ENCODE measurements at places on chromosomes 12 and 14.

GRCh38 chr12:107735763-107736162 lies 25.2 kb downstream of the PRDM4 start:
- no peak for DNase-seq

DNA sequence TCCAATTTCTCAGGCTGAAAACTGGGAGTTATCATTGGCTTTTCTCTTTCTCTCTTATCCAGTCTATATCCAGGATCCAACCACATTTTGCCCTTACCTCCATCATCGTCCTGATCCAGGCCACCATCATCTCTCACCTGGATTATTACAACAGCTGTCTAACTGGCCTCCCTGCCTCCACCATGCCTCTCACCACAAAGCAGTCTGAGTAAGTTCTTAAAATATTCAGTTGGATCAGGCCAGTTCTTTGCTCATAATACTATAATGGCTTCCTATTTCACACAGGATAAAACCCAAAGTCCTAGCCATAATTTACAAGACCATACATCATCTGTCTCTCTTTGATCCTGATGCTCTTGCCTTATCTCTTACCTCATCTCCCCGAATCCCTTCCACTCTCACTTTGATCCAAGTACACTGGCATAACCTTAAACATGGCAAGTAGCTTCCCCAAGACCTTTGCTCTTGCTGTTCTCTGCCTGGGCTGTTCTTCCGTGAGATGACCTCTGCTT lies 133.4 kb upstream of the RAP1B start:
- DNase-seq, result no peak

GRCh38 chr12:118189741-118190191 lies 53.8 kb downstream of the PEBP1 start:
- peak; percentile 81 for DNase-seq

GRCh38 chr14:79724934-79725717 lies 486.2 kb downstream of the DIO2 start:
- DNase-seq, result no peak

- DNase-seq, result no peak
Observed at GRCh38 chr14:80699861-80700260, 241.7 kb downstream of the CEP128 start.

DNA sequence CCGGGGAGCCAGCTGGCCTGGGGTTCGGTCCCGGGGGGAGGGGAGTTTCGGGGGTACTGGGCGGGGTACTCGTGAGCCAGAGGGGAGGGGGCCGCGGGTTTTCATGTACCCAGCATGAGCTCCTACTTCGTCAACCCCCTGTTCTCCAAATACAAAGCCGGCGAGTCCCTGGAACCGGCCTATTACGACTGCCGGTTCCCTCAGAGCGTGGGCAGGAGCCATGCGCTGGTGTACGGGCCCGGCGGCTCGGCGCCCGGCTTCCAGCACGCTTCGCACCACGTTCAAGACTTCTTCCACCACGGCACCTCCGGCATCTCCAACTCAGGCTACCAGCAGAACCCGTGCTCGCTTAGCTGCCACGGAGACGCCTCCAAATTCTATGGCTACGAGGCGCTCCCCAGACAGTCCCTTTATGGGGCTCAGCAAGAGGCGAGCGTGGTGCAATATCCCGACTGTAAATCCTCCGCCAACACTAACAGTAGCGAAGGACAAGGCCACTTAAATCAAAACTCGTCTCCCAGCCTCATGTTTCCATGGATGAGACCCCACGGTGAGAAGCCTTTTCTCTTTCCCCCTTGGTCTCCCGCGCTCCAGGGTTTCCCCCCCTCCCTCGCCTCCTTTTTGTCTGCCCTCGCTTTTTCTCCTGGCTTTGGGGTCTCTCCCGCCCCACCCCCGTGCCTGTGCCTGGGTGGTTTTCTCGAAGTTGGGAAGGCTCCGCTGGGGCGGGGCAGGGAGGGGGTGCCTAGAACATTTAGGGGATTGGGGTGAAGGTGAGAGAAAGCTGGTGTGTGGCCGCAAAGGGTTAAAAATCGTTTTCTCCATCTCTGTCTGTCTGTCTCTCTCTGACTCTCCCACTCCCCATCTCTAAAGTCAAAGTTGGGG lies 627 bp downstream of the HOXC8 start:
- no peak for DNase-seq

DNA sequence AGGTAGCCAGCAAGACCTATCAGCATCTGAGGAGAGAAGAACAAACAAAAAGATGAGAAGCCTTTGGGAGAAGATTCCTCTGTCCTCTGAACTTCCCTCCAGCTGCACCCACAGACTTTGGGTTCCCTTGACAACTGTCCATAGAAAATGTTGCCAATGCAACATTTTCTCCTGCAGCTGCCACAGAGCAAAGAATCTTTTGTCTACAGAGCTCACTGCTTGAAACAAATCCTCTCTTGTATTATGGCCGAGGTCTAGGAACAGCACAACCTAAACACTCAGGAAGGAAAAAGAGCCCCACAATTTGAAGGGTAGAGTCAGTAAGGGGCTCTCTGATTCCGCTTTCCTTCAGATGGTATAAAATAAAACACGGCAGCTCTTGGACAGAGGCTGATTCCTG lies 14.3 kb downstream of the POMT2 start:
- DNase-seq, result peak; percentile 97

- DNase-seq, result no peak
Observed at GRCh38 chr12:58870595-58870994, 49.7 kb downstream of the LRIG3 start.

- DNase-seq, result no peak
Observed at GRCh38 chr14:51004352-51004800, 60.1 kb upstream of the PYGL start.

- no peak for DNase-seq
Observed at GRCh38 chr12:6049992-6050391, 74.5 kb downstream of the VWF start.

- DNase-seq, result no peak
Observed at GRCh38 chr12:47604221-47604873, 101.5 kb downstream of the RPAP3 start.

DNA sequence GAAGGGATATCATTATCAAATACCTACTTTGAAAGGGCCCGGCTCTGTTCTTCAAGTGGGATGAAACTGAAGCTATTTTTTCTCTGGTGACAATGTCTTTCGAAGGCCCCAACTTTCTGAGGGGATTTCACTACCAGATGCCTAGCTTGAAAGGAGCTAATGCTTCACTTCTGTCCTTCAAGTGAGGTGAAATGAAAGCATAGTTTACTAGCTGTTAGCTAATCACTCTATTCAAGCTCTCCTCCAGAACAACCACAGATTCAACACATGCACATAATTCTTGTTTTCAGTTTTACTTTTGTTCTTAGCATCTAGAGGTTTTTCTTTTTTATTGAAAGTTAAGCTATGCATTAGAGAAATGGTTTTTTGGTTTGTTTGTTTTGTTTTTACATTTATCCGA lies 571.4 kb downstream of the NOVA1 start:
- no peak for DNase-seq

DNA sequence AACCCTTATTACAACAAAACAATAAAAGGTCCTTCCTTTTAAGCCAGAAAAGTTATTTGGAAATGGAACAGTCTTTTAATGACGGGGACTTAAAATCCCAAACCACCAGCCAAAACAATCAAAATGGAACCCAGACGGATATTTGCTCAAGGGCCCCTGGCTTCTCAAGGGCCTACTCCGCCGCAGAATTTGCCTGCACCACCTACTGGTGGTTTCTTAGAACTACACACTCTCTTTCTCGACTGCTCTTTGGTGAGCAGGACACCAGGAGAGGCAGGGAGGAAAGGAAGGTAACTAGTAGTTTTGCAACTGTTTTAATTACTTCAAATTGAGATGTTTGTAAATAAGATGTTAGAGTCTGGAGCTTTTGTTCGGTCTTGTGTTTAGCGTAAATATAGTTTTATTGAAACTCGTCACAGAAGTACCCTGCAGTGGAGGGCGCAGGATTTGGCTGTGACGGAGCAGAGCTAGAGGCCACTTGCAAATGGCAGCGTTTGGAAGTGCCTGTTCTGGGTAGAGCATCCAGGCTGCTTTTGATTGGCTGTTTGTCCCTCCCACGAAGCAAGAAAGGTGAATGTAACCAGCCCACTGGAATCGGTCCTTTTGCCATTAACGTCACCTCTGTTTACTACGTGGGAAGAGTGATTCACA lies 238.5 kb downstream of the CACNA1C start:
- no peak for DNase-seq

GRCh38 chr12:45483571-45483970 lies 245.9 kb upstream of the ARID2 start:
- DNase-seq, result no peak

GRCh38 chr12:51932218-51933076 lies 19.1 kb upstream of the ACVR1B start:
- DNase-seq, result no peak

DNA sequence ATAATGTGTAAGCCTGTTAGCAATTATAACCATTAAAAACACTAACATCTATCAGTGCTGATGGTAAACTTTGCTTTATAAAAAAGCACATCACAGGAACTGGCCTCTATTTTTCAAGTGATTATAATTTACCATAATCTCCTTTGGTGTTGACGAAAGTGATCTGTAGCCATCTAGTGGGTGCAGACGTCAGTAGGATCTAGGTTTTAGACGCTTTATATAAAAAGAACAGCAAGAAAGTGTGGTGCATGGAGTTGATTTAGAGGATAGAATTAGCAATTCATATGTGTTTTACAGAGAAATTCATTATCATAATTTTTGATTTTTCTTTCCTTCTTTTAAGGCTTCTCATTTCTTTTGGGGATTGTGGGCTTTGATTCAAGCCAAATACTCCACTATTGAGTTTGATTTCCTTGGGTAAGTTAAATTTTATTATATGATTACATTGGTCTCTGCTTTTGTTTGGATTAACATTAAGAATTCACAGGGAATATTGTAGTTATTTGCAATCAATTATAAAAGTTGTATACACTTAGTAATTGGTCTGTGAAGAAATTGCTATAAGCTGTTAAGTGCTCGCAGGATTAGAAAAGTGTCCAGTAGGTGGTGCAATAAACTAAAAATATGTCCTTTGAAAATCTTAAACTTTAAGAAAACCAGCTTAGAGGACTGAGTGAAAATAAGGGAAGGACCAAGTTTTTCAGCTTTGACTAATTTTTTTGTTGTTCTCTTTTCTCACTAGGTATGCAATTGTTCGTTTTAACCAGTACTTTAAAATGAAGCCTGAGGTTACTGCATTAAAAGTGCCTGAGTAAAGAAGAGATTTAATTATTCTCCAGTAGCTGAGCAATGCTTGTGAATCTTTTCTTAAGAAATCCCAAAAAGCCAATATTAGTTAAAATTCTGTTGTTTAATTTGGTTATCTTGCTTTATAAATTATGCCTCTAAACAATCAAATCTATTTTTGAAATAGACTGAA lies 59.5 kb downstream of the ETNK1 start:
- DNase-seq, result peak; percentile 59

DNA sequence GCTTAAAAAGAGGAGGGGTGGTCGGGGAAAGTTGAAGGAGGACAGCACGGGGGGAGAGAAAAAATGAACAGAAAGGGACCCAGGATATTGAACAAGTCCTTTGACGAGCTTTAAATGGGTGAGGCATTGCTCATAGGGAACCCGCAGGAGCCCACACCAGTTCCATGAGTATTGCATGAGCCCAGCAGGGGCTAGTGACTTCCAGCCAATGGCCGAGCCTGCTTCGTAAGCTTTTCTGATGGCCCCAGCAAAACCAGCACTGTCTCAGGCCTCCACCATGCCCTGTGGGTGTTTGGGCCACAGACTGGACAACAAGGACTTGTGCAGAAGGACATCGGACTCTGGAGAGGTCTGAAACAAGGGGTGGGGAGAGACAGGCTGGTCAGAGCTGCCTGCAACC lies 109.5 kb downstream of the ZFP36L1 start:
- peak; percentile 50 for DNase-seq

DNA sequence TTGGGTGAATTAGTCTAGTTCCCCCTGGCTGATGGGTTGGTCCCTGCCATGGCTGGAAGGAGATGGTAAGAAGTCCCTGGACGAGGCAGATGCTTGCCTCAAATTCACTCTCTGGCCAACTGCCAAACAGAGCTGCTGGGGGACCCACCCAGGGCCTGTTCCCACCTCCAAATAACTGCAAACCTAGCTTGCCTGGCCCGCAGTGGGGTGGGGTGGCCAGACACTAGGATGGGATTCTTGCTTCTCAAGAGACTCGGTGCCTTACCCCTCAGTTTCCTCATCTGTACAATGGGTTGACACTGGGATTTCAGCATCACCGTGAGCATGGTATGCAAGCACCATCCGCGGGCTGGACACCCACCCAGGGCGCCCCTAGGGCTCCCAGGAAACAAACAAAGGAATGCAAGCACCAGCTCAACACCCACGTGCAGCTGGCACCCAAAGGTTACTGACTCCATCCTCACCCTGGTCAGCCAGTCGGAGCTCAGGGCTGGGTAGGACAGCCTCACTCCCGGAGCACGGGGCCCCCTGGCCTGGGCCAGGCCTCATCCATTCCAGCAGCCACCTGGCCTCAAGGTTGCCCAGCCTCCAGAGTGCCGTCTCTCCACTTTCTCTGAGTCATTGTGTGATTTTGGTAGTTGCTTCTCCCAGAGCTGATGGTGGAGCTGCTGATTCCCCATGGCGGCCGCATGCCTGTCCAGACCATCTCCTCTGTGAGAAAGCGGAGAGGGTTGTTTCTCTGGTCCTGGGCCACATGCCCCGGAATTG lies 205.2 kb upstream of the RTL1 start:
- DNase-seq, result no peak

GRCh38 chr12:18868717-18869116 lies 130.8 kb downstream of the CAPZA3 start:
- DNase-seq, result no peak

DNA sequence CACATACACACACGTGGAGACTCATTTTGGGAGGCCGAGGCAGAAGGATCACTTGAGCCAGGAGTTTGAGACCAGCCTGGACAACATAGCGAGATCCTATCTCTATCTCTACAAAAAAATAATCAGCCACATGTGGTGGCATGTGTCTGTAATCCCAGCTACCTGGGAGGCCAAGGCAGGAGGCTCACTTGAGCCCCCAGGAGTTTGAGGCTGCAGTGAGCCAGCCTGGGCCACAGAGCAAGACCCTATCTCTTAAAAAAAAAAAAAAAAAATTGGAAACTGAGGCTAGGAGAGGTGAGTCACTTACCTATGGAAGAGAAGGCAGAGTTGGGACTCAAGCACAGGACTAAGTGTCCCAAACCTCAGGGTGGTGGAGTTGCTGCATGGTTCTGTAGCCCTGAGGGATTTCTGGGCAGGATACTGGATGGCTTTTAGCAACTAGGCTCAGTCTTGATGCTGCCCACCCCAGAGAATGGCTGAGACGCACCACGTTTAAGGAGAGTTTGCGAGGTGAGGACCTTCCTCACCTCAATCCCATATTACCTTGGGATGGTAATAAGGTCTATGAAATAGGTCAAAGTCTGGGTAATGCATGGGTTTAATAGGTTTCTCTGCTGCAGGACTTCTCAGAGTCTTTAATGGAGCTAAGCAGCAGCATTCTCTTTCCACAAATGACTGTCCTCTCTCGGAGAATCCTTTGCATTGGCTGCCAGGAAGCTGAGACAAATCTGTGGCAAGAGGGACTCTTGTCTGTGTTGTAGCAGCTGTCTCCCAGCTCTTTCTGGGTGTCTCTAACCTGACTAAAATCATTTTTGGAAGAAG lies 35.6 kb downstream of the SH2B3 start:
- DNase-seq, result no peak

- DNase-seq, result no peak
Observed at GRCh38 chr12:51997136-51997535, 9.6 kb upstream of the TAMALIN start.

GRCh38 chr12:7017870-7018349 lies 366 bp downstream of the LPCAT3 start:
- no peak for DNase-seq
